ENCODE measurements at places on chromosomes 3 and 15.

- DNase-seq, result no peak
Measured at GRCh38 chr15:63076714-63077046, 34.1 kb downstream of the TPM1 start.

GRCh38 chr3:136939489-136939888 lies 18.3 kb upstream of the IL20RB start:
- no peak for DNase-seq

GRCh38 chr3:58358092-58358491 lies 25.4 kb downstream of the PXK start:
- no peak for DNase-seq

DNA sequence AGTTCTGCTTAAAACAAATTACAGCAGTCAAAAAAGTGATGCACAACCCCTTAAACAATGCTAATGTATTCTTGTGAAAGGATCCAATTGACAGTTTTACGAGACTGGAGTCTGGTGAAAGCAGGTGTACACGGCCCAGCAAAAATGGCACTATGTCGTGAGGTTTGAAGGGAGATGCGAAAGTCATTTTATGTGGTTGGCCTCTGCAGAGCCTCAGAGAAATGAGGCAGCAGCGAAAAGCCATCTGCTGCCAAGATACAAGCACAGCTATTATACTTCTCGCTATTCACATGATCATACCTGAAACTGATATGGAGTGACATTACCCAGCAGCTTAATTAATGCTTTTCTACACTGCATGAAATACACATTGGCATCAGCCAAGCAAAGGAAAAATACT lies 36.4 kb downstream of the MECOM start:
- no peak for DNase-seq

DNA sequence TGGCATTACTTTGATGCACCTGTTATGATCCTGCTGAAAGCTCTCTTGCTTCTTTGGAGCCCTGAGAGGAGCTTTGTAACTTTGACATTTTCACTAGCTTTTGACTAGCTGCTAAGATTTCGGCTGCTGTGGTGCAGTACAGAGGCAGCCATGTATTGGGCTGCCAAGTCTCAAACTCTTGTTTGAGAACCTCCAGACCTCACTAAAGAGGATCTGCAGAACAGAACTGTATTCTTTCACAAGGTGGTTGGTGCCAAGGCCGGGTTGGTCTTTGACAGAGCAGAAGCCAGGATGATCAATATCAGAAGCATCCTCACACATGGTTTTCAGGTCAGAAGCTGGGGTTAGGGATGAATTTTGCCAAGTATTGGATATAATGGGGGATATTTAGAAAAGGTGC lies 34.6 kb upstream of the GOLGA8B start:
- DNase-seq, result no peak

- no peak for DNase-seq
Measured at GRCh38 chr15:38377636-38378035, 76.3 kb upstream of the FAM98B start.

- DNase-seq, result no peak
Measured at GRCh38 chr3:160883373-160883772, 127.3 kb downstream of the PPM1L start.

- DNase-seq, result no peak
Measured at GRCh38 chr3:141853081-141853601, 23.3 kb upstream of the ATP1B3 start.

GRCh38 chr3:48957006-48957705 lies 32.9 kb upstream of the P4HTM start:
- no peak for DNase-seq

- no peak for DNase-seq
Measured at GRCh38 chr15:89101302-89102193, 13.3 kb downstream of the ABHD2 start.

DNA sequence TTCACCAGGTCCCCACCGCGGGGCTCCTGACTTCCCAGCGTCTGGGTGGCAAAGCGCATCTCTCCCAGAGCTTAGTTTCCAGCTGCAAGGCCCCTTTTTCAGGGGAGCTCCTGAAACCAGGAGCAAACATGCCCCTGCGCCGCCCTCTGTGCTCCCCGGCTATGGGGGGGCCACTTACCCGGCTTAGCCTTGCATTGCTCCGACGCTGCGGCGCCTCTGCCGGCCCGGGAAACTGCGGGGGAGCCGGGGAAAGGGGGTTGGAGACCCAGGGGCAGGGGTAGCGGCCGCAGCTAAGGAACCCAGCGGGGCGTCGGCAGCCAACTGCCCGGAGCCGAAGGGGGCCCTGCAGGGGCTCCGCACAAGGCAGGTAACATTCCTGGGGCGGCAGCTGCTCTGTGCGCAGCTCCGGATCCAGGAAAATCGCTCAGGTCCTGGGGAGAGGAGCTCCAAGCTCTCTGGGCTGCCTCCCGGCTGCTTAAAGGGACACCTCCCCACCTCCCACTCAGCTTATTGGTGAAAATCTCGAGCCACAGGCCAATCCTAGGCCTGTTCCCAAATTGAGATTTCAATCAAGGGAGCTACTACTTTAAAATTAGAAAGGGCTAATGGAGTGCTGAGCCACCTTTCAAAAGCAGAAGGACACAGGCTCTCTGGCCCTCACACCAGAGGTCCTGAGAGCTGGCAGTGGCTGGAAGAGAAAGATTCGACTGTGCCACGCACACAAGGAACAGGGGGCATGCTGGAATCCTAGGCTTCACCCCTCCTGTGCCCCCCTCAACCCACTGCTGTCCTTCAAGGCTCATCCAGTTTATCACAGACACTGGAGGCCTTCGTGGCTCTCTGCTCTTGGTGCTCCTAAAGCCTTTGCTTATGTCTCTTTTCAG lies 42.7 kb upstream of the PRICKLE2 start:
- DNase-seq, result no peak

- no peak for DNase-seq
Measured at GRCh38 chr15:25175789-25176615, 221.2 kb downstream of the SNRPN start.
